ENCODE measurements at places on chromosomes 16 and 17.

DNA sequence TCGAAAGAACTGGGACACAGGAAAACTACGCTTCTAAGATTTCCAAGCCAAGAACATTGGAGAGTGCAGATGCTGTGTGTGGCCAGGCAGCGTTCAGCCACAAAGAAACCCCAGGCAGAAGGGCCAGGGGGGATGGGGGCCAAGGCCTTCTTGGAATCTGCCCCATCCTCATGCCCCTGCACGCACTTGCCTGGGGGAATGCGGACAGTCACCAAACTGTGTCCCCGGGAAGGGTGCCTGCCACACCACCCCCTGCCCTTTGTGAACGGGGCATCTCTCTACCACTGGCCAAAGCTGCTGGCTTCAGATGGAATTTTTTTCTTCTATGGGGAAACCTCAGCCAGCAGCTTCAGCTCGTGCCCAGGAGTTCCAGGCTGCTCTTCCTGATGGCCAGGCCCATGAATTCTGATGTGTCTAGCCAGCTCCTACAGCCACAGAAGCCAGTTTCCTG is 32.0 kb upstream of the DNAH17 start:
- DNase-seq = peak; percentile 33

- DNase-seq = no peak
Measured at GRCh38 chr16:48918520-48919258, 308.7 kb upstream of the N4BP1 start.

DNA sequence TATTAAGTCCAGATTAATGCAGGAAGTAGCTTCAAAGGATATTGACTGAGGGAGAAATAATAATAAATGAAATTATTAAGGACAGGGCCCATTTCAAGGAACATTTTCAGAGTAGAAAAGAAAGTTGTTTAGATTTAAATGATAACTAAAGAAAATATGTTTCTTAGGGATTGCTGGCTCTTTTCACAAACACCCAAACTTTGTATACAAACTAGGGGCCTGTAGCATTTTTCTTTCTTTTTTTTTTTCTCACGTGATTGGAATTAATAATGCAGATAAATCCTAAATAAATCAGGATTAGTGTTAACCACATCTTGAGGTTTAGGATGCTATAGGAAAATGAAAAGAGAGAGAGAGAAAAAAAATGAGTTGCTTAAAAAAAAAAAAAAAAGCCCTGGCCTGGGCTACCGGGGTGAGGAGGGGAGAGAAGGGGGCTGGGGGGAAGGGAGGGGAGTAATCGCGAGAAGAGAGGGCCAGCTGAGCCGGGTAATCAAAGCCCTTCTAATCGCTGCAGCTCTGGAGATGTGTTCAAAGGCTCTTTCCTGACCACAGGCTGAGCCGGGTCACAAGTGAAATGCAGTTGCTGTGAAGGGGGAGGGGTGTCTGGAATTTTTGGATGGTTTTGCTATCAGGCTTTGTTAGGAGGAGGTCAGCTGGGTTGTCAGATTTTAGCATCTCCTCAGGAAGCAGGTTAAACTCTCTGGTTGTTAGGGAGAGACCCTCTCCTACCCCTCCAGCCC is 104.6 kb upstream of the ZFHX3 start:
- no peak for DNase-seq

DNA sequence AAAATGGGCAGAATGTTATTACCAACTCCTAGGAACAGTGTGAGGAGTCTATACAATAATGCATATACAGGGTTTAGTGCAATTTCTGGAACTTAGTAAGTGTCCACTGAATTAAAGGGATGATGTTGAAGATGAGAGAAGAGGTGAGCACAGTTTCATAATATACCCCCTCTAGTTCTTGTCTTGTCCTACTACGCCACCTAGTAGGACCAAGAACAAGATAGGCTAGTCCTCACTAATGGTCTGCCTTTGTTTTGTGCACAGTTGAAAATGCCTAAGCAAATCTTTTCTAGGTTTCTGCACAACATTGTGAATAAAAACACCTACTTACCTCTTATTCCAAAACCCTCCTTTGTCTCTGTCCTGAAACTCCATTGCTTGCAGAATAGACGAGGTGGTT is 670.2 kb downstream of the CDH8 start:
- DNase-seq = no peak

DNA sequence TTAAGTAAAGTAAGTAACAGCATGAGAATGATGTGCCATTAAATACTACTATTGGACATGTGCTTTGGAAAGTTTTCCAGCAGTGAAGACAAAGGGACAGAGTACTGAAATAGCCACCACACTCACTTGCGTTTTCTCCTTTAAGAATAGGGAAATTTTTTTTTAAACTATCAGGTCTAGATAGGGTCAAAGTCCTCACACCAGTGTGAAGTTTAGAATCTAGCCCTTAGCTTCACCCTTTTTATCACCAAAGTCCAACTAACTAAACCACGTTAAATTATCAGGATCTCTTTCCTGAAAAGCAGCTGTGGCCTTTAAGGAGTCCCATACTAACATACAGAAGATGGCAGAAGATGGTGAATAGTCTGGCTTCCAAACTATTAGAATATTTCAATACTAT is 180.9 kb downstream of the ZNF18 start:
- no peak for DNase-seq

DNA sequence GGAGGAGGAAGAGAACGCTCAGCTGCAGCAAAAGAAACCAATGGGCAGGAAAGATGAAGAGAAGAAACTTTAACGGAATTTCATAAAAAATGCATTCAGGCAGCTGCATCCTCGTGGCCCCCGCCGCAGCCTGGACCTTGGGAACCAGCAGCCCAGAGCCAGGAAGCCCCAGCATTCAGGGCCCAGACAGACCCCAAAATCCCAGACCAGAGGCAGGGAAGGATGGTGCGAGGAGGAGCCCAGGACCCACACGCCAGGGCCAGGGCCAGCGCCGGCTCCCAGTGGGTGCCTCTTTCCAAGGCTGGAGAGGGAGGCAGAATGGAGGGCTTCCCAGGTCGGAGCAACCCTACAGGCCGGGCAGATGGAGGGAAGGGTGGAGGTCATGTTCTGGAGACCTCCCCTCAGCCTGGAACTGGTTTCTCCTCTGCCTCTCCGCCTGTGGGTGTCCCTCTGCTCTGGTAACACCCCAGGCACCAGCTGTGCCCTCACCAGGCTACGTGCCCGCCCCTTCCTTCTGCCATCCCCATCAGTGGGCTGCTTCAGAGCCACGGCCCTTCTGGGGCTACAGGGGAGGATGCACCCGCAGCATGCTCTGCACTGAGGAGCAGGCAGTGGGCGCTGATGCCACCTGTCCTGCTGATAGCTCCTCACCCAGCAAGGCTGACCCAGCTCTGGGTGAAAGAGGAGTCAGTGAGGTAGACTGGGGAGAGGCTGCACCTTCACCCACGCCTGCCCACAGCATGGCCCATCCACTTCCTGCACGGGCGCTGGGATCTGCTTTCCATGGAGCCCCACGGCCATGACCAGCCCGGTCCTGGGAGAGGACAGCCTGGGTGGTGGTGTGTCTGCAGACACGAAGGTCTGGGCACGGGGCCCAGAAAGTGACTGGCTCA is 1.2 kb upstream of the MIF4GD start:
- DNase-seq = peak; percentile 20

All from C1 segment of cervical spinal cord (tissue), 14 donors.